ENCODE measurements at places on chromosomes 13 and 19. TPM values are rescaled to one million over a fixed set of nuclear protein-coding genes. Genes with fewer than 3 reads are reported as not detected.

- H3K27ac ChIP-seq: no peak overlapping the region
- H3K27me3 ChIP-seq: no peaks in the 10 kb centered on the region
- H3K36me3 ChIP-seq: no peaks in the 10 kb centered on the region
- no peak for DNase-seq
Observed at GRCh38 chr19:10533646-10534386, 9.9 kb upstream of the ATG4D start.

GRCh38 chr19:13834244-13835069 lies 39.2 kb downstream of the ZSWIM4 start:
- H3K27ac ChIP-seq: no peak overlapping the region
- H3K4me3 ChIP-seq: peak overlapping the region; percentile 63
- DNase-seq: no peak
- no peaks in the 10 kb centered on the region for H3K4me1 ChIP-seq

DNA sequence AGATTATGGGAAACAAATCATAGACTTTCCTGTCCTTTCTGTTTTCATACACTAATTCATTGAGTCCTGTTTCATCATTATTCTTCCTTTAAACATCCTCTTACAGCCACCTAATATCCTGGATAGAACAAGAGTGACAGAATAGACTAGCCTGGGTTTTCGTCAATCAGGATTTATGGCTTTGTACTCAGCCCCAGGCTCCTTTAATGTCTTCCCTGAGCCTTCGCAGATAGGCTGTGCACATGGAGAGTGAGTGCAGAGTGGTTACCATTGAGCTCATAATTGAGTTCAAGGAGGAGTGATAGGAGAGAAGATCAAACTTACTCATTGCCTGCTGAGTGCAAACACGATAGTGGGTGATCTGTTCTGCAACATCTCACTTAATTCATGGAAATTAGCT lies 304.9 kb downstream of the TDRD3 start:
- no peak overlapping the region for H3K4me3 ChIP-seq
- H3K27me3 ChIP-seq: no peaks in the 10 kb centered on the region
- no peak for DNase-seq
- no peak overlapping the region for H3K27ac ChIP-seq

Gene MYCBP2
- 52.1 TPM for total RNA-seq

DNA sequence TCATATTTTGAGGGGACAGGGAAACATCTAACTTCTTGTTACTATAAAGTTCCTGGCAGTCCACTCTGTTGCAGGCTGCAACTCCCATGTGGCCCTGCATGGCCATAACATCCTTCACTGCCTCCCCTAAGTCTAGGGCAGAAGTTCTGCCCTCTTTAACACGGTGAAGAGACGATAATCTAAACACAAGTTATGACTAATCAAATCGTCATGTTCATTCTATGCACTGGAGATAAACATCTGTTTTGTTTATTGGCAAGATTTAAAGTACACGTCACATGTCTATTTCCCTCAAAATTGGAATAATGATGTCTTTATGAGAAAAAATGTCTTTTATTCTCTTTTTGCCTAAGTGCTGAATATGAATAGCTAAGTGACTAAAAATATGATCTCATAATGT lies 1629.4 kb downstream of the PCDH9 start:
- no peaks in the 10 kb centered on the region for H3K27me3 ChIP-seq
- H3K27ac ChIP-seq: no peak overlapping the region
- H3K4me3 ChIP-seq: no peak overlapping the region
- DNase-seq: no peak

Gene JUNB
- total RNA-seq: 8.6 TPM

Gene EPS8L1
- 37.0 TPM for total RNA-seq

GRCh38 chr13:77514336-77514726 lies 21.2 kb upstream of the SCEL start:
- no peaks in the 10 kb centered on the region for H3K4me1 ChIP-seq
- DNase-seq: no peak
- no peak overlapping the region for H3K4me3 ChIP-seq
- no peaks in the 10 kb centered on the region for H3K36me3 ChIP-seq

Gene DIRAS1
- 22.3 TPM for total RNA-seq

- no peak for DNase-seq
- H3K4me3 ChIP-seq: peak overlapping the region; percentile 68
- H3K36me3 ChIP-seq: peaks cover 7% of the 10 kb centered on the region
- H3K4me1 ChIP-seq: peaks cover 2% of the 10 kb centered on the region
- no peak overlapping the region for H3K27ac ChIP-seq
Observed at GRCh38 chr19:6362351-6362801, 1.0 kb downstream of the CLPP start.

Gene C19orf25
- 41.3 TPM for total RNA-seq

Gene UBE2L5
- 0.21 TPM for total RNA-seq

Gene ZNF677
- total RNA-seq: 28.0 TPM

- H3K4me3 ChIP-seq: no peak overlapping the region
- DNase-seq: no peak
- no peaks in the 10 kb centered on the region for H3K36me3 ChIP-seq
- no peak overlapping the region for H3K27ac ChIP-seq
- H3K4me1 ChIP-seq: no peaks in the 10 kb centered on the region
Observed at GRCh38 chr13:43935878-43936277, 56.2 kb downstream of the LACC1 start.

DNA sequence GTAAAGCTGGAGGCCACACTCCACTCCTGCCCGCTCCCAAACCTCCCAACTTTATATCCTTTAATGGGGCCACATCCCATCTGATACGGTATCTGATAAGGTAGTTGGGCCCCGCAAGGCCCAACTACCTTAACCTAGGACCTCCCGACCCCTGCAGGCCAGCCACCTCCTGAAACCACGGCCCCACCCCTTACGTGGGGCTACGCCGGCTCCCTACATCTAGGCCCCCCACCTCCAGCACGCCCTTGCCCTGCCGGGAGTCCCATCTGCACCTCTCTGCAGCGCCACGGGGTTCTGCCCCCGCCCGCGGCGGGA lies 2.2 kb downstream of the IGFLR1 start:
- DNase-seq: no peak
- peaks cover 11% of the 10 kb centered on the region for H3K36me3 ChIP-seq
- H3K4me1 ChIP-seq: no peaks in the 10 kb centered on the region
- H3K4me3 ChIP-seq: peak overlapping the region; percentile 72
- H3K27me3 ChIP-seq: no peaks in the 10 kb centered on the region
- H3K27ac ChIP-seq: no peak overlapping the region

DNA sequence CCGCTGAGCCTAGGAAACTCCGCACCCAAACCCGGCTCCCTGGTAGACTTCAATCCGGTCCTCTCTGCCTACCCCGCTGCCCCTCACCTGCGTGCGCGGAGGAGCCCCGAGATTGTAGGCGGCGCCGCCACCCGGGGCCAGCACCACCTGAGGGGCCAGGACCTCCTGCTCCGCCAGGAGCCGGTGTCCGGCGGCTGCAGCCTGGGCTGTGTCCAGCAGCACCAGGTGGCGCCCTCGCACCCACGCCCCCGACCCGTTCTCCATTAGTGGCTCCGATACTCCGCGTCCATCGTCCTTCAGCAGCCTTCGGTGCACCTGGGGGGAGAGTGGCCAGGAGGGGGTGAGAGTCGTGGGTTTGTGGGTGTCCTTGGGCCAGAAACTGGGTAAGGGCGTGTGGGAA lies 18.5 kb downstream of the MAN2B1 start:
- no peaks in the 10 kb centered on the region for H3K4me1 ChIP-seq
- no peak overlapping the region for H3K4me3 ChIP-seq
- no peaks in the 10 kb centered on the region for H3K27me3 ChIP-seq
- DNase-seq: no peak
- H3K36me3 ChIP-seq: no peaks in the 10 kb centered on the region
- no peak overlapping the region for H3K27ac ChIP-seq

GRCh38 chr19:32930567-32930966 lies 41.2 kb downstream of the CEP89 start:
- no peaks in the 10 kb centered on the region for H3K36me3 ChIP-seq
- no peak for DNase-seq
- H3K4me1 ChIP-seq: no peaks in the 10 kb centered on the region
- H3K4me3 ChIP-seq: no peak overlapping the region
- H3K27ac ChIP-seq: no peak overlapping the region

All from H1 (cell line).